ENCODE measurements at places on chromosomes 16 and 17.

DNA sequence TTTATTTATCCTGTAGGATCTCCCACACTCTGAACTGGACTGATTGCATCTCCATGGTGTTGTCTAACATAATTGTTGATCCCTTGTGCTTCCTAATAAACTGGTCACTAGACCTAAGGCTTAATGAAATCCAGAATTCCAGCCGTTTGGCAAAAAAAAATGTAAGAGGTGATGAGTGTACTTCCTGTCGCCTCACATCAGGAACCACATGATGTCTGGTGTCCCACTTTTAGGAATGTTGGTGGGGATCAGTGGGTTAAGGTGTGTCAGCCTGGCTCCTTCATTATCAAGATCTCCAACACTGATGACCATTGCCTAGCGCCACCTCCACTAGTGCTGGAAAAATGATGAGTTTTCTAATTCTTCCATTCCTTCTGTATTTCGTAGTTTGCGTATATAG is 18.6 kb upstream of the LONP2 start:
- DNase-seq = no peak

GRCh38 chr17:4600563-4600962 is 16.2 kb downstream of the SMTNL2 start:
- DNase-seq = no peak

DNA sequence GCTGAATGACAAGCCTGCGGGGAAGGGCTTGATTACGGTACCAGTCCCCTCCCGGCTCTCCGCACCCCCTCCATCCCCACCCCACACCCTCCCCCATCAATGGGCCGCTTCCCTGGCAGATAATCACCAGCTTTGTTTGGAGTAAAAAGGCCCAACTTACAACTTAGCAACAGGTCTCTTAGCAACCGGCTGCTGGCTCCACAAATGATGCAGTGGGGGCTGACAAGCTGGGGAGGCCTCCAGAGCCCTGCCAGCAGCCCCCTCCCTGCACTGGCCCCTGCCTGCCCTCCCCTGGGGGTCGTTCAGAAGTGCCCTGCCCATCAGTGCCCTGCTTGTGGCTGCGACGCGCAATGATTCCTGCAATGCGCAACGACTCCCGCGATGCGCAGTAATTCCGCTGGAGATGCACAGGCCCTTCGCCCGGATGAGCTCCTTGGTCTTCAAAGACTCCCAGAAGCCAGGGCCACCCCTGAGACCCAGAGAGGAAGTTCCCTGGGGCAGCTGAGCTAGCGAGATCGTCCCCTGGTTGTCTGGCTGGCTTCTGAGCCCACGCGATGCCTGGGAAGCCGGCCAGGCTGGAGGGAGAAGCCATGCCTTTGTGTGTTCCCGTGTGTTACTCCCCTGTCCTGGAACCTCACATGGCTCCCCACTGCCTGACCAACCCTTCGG is 23.3 kb downstream of the CPNE2 start:
- DNase-seq = no peak

DNA sequence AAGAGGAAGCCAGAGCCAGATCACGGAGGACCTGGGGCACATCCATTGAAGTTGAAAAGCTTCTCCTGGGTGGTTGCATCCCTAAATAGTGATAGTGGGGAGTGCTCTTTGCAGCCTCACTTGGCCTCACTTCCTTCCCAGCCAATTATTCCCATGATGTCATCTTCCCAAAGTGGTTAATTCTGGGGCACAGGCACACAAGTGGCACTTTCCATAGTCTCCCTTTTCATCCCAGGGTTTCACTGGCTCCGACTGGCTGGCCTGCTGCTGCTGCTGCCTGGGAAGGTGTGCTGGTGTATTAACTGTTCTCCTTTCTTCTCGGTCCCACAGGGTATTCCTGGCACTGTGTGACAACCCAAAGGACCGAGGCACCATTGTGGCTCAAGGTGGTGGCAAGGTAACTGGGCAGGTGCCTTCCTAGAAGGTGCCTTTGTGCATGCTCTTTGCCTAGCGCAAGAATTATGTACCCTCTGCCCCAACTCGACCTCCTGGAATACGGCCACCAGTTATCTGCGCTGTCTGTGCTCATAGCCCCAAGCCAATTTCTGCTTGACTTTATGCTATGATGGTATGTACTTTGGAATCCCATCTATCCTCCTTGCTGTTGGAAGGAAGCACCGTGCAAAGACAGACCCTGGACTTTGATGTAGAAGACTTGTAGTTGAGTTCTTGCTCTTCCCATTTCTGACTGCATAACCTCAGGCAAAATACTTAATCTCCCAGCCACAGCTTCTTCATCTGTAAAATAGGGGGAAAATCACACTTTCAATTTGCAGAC is 18.4 kb downstream of the SLC35G3 start:
- no peak for DNase-seq

GRCh38 chr17:64515419-64515818 is 8.6 kb downstream of the CEP95 start:
- DNase-seq = no peak

- DNase-seq = no peak
Measured at GRCh38 chr17:63116228-63116627, 150.2 kb downstream of the TANC2 start.

- no peak for DNase-seq
Measured at GRCh38 chr17:29162909-29163341, 17.3 kb downstream of the MYO18A start.

DNA sequence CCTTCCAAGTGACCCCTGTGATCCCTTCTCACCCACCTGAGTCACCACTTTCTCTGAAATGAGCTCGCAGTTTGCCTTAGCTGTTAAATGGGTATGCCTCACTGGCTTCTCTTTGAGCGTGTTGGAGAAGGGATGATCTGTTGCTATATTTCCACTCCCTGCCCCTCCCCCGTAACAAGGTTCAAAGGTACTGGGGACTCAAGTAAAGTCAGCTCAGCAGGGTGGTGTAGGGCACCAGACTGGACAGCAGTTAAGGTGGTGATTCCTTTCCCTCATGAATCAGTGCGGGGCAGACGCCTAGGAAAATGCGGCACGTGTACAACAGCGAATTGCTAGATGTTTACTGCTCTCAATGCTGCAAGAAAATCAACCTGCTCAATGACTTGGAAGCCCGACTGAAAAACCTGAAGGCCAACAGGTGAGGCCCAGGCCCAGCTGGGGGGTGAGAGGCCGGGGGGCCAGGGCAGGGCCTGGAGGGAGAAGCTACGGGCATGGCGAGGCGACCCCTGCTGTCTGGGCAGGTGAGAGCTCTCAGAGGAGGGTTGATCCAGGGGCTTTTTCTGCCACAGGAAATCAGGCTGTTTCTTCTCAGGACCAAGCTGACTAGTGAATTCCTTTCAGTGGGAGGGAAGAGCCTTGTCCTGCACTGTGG is 130.3 kb downstream of the RAB11FIP4 start:
- no peak for DNase-seq

GRCh38 chr16:59044616-59045015 is 310.5 kb upstream of the GOT2 start:
- no peak for DNase-seq

- DNase-seq = no peak
Measured at GRCh38 chr17:14202388-14203166, 34.1 kb downstream of the CDRT15 start.

- no peak for DNase-seq
Measured at GRCh38 chr17:76236603-76237002, 3.7 kb downstream of the RNF157 start.

GRCh38 chr17:28530250-28530649 is 22.2 kb downstream of the UNC119 start:
- DNase-seq = no peak

GRCh38 chr17:29867643-29868181 is 62.3 kb downstream of the SSH2 start:
- no peak for DNase-seq

DNA sequence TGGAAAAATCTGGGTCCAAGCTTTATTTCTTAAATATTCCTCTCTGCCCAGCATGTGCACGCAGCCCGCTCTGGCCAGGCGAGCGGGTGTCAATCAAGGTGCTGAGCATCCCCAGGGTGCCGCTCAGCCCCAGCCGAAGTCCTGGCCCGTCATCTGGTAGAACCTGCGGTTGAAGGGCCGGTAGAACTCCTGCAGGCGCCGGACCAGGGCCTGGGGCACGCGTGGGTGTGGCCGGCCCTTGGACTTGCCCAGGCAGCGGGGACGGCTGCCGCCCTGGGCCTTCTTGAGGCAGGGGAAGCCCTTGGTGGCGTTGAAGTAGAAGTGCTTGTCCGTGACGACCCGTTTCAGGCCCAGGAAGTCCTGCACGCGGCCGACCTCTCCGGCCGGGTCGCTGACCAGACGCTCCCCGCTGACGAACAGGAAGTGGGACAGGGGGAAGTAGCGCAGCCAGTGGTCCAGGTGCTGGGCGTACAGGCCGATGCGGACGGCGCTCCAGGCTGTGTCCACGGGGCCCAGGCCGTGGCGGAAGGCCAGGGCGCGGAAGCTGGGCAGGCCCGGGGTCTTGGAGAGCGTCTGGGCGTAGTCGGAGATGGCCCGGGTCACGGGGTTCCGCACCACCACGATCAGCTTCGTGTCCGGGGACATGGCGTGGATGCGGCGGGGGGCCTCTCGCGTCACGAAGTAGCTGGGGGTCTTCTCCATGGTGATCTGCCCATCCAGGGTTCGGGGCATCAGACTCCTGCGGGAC is 6.6 kb downstream of the HS3ST6 start:
- no peak for DNase-seq

GRCh38 chr17:68293490-68294195 is 2.3 kb downstream of the ARSG start:
- DNase-seq = no peak

GRCh38 chr17:10270258-10270657 is 71.9 kb upstream of the GAS7 start:
- DNase-seq = no peak

DNA sequence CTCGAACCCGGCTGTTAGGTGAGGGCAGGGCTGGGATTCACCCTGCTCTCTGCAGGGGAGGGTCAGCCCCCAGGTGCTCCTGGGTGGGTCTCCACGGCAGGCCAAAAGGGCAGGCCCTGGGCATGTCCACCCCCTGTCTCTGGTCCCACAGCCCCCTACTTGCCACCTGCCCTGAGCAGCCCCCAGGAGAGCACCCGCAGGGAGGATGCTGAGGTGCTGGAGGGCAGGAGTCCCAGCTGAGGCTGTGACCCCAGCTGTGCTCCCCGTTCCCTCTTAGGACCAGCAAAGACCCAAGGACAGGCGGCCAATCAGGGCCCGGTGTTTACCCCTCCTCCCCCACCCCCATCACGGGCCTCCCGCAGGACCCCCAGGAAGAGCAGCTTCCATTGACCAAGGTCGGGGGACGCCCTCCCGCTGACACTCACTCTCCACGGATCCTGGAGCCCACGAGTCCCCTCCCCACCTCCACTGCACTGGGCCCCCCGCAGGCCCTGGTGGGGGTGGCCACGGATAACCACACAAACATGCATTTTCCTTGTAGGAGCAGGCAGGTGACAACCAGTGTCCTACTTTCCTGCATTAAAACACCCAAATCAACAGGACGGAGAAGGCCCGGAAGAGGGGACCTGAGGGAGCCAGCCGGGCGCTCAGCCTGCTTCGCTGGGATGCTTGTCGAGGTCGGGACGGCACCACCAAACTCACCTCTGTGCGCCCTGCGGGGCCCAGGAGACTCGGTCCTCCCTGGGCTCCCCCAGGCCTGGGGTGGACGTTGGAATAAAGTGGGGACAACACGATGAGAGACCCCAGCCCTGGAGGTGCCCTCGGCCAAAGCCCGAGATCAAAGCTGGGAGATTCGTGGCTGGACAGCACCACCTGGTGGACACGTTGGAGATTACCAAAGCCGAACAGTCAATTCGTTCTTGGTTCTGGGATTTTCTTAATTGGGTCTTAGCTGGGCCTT is 22.5 kb upstream of the ENPP7 start:
- peak; percentile 46 for DNase-seq

DNA sequence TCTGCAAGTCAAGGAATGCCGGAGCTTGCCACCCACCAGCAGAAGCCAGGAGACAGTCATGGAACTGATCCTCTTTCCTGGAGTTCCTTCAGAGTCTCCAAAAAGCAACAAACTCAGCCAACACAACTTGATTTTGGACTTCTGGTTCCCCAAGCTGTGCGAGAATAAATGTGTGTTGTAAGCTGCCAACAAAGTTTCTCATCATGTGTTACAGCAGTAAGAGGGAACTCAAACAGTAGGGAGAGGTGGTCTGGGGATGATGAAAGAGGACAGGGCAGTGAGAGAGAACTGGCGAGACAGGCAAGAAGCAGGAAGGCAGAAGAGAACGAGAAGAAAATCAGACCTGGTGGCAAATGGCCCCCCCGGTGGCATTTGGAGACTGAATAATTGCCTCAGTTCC is 204.9 kb downstream of the MAF start:
- no peak for DNase-seq

DNA sequence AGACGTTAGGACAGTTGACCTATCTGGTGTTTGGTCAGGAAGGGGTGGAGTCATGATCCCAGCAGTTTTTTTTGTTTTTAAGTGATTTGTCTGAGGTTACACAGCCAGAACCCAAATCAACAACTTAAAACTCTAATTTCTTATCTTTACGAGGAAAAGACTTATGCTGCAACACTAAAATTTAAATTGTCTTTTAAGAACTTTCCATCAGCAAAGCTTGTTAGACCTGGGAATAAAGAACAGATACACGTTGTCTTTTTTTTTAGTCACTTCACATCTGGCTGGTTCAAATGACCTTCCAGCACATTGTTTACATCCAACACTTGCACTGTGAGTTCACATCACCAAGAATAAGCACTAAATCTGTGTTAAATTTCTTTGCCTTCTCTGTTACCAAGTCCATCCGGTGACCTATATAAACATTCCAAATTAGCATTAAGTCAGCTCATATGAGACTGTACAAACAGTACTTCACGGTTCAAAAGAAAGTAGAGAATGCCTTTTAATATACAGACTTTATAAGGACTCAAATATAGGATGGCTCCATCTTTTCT is 115.0 kb downstream of the HS3ST2 start:
- no peak for DNase-seq

DNA sequence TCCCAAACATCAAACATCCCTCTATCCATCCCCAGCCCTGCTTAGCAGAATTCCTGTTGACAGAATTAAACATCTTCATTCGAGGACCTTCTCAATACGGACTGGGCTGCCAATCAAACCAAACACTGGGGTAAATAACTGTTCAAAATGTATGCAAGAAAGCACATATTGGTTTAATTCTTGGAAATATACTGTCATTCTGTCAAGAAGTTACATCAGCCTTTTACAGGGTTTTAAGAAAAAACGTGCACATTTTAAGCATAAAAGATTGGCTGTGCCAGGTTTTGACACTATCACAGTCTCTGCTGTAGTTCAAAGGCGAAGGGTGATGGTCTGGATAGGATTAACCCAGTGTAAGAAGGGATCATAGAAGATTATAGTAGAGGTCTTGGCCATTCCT is 25.1 kb upstream of the CCNF start:
- DNase-seq = no peak

- no peak for DNase-seq
Measured at GRCh38 chr16:48535831-48536613, 74.0 kb downstream of the N4BP1 start.

- no peak for DNase-seq
Measured at GRCh38 chr17:56914581-56915273, 878 bp upstream of the TRIM25 start.

DNA sequence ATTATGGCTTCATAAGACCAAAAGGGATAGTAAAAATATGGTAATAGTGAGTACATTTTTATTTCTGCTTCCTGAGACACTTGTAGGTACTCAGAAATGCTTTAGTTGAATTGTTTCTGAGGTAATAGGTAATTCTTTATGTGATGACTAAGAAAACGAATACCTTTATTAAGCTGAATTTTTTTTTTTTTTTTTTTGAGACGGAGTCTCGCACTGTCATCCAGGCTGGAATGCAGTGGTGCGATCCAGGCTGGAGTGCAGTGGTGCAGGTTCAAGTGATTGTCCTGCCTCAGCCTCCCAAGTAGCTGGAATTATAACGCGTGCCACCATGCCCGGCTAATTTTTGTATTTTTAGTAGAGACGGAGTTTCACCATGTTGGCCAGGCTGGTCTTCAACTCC is 1.9 kb downstream of the RAD51C start:
- DNase-seq = no peak
